ENCODE measurements at places on chromosomes 3 and 15. TPM values are rescaled to one million over a fixed set of nuclear protein-coding genes. Genes with fewer than 3 reads are reported as not detected.

GRCh38 chr15:76184650-76185035, 124.9 kb downstream of the TMEM266 start:
- no peak for DNase-seq

- DNase-seq = no peak
Measured at GRCh38 chr3:5071061-5071460, 51.0 kb upstream of the ARL8B start.

DNA sequence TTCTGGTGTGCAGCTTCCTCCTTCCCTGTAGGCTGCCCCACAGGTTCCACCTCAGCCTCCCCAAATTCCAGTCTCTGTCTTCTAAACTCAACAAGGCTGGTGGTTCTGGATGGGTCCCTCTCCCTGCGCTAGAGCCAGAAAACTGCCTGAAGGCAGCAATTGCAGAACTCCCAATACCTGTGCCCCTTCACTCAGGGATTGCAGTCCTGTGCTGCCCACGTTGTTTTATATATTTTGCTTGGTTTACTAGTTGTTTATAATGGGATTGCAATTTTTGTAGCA, 14.8 kb upstream of the NPTN start:
- no peak for DNase-seq

DNA sequence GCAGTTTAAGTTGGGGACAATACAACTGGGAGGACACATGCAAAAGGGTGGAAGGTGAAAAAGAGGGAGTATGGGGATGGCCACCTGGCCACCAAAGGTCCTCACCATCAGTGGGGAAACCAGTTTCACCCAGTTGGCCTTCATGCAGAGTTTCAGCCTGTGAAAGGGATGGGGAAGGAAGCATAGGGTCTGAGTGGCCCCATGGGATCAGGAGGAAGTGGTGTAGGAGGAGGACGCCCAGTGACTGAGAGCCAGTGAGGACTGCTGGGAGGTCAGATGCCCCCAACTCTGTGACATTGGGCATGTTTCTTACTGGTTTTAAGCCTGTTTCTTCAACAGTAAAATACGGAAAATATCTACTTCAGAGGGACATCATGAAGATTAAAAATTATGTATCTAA, 16.3 kb downstream of the BCL2A1 start:
- DNase-seq = no peak

- DNase-seq = no peak
Measured at GRCh38 chr3:135924506-135924905, 41.0 kb upstream of the PPP2R3A start.

DNA sequence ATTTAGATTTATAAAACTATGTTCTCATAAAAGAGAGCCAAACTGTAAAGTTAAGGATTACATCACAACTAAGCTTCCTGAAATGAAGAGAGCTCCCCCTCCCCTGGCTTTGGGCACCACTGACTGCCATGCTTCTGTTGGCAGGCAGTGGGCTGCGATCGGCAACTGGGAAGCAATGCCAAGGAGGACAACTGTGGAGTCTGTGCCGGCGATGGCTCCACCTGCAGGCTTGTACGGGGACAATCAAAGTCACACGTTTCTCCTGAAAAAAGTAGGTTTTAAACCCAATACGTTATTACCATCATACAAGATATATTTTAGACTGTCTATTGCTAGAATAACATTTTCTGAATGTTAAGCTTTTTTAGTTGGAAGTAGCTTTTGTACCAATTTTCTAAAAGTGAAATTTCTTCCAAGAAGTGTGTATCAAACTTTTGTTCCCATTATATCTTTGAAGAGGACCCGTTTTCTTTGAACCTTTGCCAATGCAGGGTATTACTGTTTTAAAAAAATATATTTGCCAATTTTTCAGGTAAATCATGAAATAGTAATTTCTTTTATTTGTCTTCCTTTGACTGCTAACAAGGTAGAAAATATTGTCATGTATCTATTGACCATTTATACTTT, 184.1 kb downstream of the ADAMTSL3 start:
- DNase-seq = no peak

DNA sequence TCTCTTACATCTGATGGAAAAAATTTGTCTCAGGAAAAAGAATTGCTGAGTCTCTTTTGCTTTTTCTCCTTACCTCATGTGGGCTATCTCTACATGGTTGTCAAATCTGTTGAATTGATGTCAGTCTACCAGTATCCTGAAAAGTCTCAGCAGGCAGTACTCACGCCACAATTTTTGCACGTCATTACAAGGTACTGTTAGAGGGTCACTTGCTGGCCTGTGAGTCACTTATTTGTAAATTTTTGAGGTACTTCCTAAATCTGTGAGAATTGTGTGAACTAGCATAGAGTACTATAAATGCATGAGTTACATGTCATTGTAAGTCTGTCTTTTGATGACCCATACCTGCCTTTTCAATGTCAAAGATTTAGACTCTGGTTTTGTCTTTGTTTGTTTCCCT, 15.9 kb downstream of the HPS3 start:
- DNase-seq = no peak

Gene CFAP161
- 2.7 TPM for total RNA-seq

Gene TUSC7
- not detected for total RNA-seq

Measured in Panc1 (cell line).